ENCODE measurements at places on chromosomes 11 and 22.

DNA sequence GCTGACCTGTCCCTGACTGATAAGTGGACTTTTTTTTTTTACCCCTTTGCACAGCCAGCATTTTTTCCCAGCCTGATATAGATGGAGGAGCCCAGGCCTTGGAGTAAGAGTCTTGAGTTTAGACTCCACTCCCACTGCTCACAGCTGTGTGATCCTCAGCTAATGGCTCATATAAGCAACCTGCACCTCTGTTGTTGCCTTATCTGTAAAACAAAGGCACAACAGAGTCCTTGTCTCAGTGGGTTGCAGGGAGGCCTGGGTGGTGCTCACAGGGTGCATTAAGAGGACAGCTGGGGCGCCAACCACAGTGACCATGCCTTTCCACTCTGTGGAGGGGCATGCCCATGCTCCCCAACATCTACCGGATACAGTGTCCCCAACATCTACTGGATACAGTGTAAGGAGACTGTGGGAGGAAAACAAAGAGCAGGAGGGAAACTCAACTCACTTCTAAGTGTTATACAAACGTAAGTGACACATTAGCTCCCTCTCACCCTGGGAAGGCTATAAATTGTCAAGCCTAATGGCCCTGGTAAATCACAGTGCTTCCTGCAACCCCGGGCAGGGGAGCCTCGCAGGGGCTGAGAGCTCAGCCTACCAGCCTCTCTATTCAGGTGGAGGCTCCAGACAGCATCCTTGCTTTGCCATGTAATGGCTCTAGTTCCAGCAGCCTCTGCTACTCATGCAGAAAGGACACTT, 109.5 kb downstream of the TENM4 start:
- DNase-seq = no peak

- DNase-seq = no peak
Observed at GRCh38 chr11:67354075-67355022, 1.0 kb upstream of the POLD4 start.

DNA sequence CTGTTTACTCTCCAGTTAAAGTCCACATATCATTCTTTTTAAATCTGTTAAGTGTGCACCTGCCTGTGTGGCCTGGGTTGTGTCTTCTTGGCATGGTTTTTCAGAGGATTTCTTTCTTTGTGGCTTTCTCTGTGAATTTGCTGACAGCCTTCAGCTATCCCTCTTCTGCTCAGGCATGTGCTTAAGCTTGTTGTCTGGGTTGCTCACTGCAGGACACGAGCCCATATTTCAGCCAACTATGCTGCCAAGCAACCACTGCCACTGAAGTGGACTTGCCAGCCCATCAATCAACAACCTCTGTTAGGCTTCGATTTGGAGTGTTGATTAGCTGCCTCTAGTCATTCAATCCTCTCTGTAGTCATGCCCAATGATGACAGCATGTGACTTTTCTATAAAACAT, 18.4 kb downstream of the OR51I2 start:
- DNase-seq = no peak

DNA sequence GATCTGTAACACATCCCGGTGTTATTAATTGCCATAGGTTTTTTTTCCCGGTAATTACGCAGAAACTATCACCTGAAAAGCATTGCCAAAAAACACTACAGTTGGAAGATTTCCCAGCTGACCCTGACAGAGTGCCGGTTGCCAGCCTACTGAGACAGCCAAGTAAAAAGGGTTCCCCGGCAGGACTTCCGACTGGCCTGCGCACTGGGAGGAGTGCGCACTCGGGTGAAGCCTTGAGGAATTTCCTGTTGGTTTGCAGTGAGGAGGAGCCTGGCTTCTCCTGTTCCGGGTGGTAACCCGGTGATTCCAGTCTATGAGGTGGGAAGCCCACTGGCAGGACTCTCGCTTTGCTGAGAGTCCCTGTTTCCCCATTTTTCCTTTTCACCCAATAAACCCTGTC, 52.1 kb downstream of the CNTF start:
- DNase-seq = no peak

- DNase-seq = no peak
Observed at GRCh38 chr11:4543561-4543960, 1.4 kb upstream of the OR52M1 start.

GRCh38 chr11:124970925-124971324, 16.9 kb downstream of the CCDC15 start:
- no peak for DNase-seq

DNA sequence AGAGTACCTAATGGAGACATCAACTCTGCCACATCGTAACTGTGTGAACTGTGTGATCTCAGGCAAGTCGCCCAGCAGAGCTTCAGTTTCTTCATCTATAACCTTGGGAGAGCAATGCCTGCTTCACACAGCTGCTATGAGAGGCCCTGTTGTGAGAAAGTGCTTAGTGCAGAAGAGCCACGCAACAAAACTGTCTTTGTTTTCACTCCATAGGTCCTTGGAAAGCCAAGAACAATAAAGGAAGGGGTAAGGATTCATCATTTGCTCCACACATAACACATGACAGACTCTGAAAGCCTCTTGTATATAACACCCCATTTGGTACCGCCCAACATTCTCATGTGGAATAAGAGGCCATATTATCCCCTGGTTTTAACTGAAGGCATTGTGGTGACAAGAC, 231.9 kb upstream of the ISX start:
- no peak for DNase-seq

DNA sequence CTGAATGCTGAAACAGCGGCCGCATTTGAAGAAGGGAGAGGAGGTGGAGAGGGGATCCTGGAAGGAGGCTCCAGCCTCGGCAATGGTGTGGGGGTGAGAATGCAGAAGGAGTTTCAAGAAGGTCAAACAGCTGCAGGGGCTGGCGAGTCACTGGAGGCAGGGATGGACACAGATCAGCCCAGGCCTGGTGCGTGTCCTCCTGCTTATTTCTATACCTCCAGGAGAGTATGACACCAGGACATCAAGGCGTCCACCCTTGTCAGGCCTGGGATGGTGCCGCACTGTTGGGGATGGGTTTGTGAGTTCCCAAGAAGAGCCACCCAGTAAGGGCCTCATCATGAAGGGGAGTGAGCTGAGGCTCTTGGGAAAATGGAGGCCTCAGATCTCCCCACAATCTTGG, 23.1 kb downstream of the IGLL1 start:
- no peak for DNase-seq

DNA sequence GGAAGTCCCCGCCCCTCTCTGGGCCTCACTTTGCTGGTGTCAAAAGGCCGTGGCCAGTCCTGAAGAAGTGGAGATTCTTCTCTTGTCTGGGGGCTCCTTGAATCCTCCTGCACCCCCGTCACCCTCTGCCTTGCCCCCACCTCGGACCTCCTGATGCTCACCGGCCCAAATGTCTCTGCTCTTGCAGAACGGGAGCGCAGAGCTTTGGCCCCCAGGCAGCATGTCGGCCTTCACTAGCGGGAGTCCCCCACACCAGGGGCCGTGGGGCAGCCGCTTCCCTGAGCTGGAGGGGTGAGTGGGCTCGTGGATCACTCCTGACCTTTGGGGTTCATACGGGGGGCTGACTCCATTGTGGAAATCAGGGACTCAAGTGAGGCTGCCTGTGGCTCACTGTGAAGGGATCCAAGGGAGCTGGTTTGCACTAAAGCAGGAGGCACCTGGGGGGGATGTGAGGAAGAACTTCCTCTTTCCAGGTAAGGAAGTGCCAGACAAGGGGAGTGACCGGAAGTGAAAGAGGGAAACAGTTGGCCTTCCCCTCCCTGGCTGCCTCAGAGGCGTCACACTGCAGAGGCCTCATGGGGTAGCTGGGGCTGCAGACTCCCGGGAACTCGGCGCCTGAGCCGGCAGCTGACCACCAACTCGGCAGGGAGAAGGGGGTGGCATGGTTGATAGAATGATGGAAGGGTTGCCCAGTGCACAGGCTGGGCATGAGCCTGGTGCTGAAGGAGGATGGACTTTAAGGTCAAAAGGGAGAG, 23.1 kb downstream of the CSF2RB start:
- DNase-seq = no peak

DNA sequence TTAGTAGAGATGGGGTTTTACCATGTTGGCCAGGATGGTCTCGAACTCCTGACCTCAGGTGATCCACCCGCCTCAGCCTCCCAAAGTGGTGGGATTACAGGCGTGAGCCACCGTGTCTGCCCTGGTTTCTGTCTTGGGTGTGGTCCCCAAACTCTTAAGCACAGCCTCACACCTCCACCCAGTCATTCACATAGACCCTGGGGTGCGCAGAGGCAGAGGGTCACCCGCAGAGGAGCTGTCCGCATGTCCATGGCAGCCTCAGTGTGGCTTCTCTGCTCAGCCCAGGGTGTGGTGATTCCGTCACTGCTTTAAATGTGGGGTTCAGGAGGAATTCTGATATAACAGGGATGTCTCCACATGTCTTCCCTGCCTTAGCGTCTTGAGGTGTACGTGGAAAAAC, 48.5 kb upstream of the PRODH start:
- no peak for DNase-seq

GRCh38 chr22:40043081-40043480, 48.3 kb downstream of the FAM83F start:
- DNase-seq = no peak
